Glomerular endothelial cell (primary cell): ENCODE measurements at places on chromosomes 5 and 9. TPM values are rescaled to one million over a fixed set of nuclear protein-coding genes. Genes with fewer than 3 reads are reported as not detected.

The NKD2 gene
- total RNA-seq = 2.2 TPM in 1 of 2 replicates, not detected in the other

DNA sequence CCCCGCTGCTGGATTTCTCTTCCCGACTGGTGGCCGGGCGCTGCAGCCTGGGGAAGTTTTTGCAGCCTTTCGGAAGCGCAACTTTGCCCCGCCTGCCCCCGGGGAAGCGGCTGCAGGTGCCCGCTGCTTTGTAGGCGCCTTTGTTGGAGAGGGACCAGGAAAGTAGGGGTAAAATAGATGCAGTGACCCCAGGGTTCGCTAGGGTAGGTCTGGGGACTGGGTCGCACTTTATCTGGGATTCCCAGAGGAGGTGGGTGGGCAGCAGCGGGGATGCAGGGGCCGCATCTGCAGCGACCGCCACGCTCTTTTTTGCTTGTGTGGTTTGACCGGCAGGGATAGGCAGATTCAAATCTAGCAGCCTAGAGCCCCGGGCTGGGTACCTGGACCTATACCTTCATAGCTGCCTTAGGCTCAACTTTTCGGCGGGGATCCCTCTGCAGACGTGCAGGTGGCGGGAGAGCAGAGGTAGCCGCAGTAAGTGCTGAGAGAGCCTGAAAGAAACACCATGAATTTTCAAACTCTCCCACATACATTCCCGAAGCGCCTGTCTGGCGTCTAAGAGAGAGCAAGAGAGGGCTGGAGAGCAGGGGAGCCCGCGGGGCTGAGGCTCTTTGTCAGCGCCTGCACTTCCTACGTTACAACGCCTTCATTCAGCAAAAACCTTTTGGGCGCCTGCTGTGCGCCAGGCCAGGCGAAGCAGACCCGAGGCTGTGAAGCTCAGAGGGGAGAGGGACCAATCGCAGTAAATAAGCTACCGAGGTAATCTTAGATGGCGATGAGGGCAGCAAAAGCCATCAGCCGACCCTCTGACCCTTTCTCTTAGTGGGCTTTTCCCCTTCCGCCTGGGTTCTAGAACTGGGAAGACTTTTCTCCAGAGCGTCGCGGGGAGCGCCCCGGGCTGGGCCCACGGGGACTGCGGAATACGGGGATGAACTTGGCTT, 642 bp downstream of the SV2C start:
- no peak for DNase-seq

- no peak for DNase-seq
These were observed 2.3 kb upstream of the FABP6 start for GRCh38 chr5:160227012-160227411.

GRCh38 chr5:145778144-145778900, 56.8 kb downstream of the PRELID2 start:
- DNase-seq = no peak
